ENCODE measurements at places on chromosomes 7 and 10.

DNA sequence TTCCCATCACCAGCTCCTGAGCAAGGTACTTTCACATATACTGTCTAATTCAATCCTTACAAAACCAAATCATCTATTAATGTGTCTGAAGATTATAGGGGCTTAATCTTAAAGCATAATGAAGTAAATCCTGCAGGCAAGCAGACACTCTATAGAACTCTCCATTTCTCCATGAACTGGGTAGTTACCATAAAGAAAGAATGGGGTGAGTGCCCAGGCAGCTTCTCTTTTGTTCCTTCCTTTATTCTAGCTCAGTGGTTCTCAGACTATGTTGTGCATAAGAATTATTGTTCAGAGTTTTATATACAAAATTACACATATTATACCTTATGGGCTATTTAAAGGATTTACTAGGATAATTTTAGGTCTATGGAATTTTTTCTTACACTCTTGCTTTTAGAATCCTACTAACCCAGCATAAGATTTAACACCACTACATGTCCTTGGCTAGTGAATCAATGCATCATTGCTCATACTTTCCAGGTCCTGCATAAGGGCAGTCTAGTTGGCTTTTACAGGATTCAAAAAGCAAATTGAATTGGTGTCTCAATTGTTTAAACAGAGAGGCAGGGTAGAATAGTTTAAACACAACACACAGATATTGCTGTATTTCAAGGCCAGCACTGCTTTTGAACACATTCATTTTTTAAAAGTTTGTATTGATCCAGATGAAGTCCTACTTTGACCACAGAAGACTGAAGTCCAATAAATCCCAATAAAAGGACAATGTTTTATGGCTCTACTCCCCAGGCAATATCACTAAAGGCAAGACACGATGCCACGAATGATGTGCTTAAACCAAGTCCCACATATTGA, 12.9 kb downstream of the SGCE start:
- no peak for DNase-seq

GRCh38 chr7:130401101-130401500, 20.8 kb downstream of the CPA1 start:
- DNase-seq = no peak

GRCh38 chr10:106033065-106033464, 1131.4 kb downstream of the SORCS1 start:
- DNase-seq = no peak

GRCh38 chr10:3100093-3100792, 32.9 kb downstream of the PFKP start:
- no peak for DNase-seq

- DNase-seq = no peak
These were observed 99.3 kb downstream of the LANCL2 start for GRCh38 chr7:55464422-55464821.

DNA sequence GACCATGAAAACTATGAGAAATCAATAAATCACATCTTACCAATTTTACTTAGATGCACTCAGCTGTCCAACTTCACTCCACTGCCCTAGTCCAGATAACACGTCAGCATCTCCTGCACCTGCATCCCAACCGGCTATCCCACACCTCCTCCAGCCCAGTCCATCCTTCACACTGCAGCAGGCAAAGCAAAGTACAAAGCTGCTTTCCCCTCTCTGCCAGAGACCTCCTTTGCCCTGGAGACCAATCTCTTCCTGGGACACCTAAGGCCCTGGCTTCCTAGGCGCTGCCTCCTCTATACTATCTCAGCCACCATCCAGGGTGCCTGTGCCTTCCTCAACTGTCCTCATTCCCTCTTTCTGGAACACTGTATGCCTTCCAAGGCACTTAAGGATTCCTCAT, 90.3 kb upstream of the DDC start:
- DNase-seq = no peak

- DNase-seq = peak; percentile 19
These were observed 8.7 kb upstream of the BHLHA15 start for GRCh38 chr7:98202367-98203195.

DNA sequence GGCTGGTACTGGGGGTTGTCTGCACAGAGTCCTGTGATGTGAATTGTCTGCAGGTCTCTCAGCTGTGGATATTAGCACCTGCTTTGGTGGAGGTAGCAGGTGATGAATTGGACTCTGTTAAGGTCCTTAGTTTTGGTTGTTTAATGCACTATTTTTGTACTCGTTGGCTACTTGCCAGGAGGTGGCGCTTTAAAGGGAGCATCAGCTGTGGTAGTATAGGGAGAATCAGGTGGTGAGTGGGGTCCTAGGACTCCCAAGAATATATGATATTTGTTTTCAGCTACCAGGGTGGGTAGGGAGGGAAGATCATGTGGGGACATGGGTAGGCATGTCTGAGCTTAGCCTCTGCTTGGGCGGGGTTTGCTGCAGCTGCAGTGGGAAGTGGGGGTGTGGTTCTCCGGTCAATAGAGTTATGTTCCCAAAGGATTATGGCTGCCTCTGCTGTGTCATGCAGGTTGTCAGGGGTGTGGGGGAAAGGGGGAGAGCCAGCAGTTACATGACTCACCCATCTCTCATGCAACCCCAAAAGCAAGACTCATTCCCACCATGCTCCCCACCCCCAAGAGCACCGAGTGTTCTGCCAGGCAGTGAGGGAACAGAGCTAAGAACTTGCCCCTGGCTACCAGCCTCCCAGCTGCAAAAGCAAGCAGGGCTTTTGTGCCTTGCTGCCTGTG, 53.7 kb upstream of the ZNF273 start:
- DNase-seq = no peak

DNA sequence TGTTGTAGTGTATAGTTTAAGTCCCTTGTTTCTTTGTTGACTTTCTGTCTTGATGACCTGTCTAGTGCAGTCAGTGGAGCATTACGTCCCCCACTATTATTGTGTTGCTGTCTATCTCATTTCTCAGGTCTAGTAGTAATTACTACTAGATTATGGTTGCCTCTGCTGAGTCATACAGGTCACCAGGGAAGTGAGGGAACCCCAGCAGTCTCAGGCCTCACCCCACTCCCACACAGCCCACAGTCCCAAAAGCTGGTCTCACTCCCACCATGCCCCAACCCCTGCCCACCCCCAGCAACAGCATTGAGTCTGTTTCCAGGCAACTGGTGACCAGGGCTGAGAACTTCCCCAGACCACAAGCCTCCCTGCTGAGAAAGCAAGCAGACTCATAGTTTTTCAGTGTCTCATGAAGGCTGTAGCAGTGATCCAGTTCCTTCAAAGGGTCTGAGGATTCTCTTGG, 88.0 kb downstream of the PLXDC2 start:
- DNase-seq = no peak

DNA sequence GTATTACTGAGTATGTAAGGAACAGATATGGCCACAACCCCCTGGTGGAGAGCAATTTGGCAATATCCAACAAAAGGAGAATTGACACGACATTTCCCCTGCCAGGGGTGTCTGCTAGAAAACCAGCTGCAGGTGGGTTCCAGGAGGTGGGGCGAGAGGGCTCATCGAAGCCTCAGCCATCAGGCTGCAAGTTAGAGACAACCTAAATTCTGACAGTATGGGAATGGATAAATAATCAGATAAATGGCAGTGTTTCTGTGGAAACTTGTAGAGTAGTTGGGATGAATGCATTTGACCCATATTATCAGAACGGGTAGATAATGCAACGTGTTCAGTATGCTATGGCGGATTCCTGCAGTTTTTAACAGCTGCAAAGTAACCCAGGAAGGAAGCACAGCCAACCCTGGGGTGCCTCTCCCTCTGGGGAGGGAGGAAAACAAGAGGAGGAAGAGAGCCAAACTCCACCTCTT, 3.5 kb downstream of the TMEM273 start:
- peak; percentile 64 for DNase-seq

DNA sequence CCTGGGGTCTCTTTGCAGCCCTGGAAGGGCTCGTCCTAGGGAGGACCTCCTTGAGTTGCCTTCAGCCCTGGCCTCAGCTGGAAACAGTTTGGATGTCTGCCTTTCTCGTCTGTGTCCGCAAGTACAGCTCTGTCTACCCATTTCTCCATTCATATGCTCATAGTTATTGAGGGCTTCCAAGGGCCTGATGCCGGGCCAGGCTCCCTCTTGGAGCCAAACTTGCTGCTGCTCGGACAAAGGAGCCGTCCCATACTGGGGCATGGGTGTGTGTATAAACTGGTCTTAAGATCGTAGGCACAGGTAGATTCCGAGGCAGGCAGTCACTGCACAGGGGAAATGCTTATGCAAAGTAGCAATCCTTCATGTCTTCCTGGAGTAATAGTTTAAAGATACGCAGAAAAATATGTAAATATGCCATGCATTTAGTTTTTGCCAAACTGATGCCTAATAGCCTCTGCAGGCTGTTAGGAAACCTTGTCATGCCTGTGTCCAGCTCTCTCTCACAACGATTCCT, 117.0 kb upstream of the BTBD16 start:
- no peak for DNase-seq

- no peak for DNase-seq
These were observed 330.0 kb downstream of the BBS9 start for GRCh38 chr7:33459340-33459751.

GRCh38 chr7:5333121-5334045, 50.6 kb downstream of the SLC29A4 start:
- DNase-seq = no peak

GRCh38 chr10:49053053-49053997, 62.0 kb downstream of the VSTM4 start:
- DNase-seq = peak; percentile 54

DNA sequence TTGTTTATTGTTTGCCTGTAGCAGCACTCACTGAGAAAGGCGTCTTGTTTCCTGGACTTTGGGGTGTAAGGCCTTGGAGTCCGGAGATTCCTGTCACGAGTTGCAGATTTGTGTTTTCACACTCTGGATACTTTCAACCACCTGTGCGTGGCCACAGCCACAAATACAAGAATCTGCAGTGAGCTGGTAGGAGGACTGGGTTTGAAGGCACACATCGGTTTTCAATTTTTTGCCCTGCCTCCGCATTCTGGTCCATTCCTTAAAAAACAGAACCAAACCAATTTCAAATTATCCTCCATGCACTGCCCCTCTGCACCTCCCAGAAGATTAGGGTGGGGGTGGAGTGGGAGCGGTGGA, 619 bp downstream of the EXOC4 start:
- DNase-seq = no peak

DNA sequence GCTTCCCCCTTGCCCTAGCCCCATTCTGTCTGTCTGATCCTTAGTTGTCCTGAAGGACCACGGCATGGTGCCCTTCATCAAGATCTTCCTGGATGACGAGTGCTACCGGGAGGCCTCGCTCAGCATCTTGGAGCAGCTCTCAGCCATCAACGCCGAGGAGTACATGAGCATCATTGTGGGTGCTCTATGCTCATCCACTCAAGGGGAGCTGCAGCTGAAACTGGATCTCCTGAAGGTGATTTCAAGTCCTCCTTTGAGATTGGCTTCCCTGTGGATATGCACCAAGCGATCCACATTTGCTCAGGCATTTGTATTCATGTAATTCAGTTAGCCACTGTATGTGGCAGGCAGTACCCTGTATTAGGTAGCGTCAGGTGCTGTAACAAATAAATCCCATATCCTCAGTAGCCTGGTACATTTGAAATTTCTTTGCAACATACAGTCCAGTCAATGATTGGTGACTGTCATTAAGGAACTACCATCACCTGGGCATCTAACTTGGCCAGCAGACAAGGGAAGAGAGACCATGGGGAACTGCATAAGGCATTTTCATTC, 51.2 kb downstream of the WDFY4 start:
- peak; percentile 13 for DNase-seq

DNA sequence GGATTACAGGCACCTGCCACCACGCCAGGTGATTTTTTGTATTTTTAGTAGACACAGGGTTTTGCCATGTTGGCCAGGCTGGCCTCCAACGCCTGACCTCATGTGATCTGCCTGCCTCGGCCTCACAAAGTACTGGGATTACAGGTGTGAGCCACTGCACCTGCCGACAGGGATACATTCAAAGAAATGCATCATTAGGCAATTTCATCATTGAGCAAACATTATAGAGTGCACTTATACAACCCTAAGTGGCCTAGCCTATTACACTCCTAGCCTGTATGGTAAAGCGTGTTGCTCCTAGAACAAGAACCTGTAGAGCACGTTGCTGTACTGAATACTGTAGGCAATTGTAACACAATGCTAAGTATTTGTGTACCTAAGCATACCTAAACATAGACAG, 350.3 kb downstream of the GALNT17 start:
- no peak for DNase-seq

GRCh38 chr10:64505501-64505900, 984.3 kb downstream of the REEP3 start:
- no peak for DNase-seq

DNA sequence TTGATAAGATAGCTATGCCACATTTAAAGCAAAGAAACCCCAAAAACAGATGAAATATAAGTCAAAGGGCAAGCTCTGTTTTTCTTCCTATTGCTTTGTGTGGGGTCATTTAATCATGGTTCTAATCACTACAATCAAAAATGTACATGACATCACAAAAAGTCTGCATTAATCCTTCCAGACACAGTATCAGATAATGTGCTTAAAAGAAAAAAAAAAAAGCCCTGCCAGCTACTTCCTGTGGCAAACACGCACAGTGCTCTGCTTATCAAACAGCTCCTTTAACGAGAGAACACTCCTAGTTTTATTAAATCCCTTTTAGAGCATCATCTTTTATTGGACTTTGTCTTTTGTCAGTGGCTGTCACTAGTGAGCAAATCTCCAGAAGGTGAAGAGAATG, 1005.8 kb downstream of the GATA3 start:
- DNase-seq = no peak

GRCh38 chr7:2198206-2198605, 34.5 kb downstream of the MAD1L1 start:
- no peak for DNase-seq

DNA sequence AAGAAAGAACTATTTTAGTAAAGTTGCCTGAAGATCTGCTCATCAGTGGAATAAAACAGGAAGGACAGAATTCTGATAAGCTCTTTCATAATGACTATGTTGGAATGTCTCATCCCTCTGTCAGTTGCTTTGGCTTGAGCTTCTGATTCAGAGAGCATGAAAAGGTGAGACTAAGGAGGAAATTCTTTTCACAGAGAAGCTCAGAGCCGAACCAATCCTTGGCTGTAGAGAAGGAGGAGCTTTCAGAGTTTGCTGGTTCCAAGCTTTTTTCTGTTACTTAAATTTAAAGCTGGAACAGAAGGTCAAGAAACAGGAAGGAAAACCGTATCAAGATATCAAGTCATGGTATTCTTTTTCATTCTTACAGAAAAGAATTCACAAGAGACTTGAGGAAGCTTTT, 24.0 kb downstream of the GSTO2 start:
- DNase-seq = no peak

- no peak for DNase-seq
These were observed 1183.2 kb upstream of the CELF2 start for GRCh38 chr10:9834434-9834833.

- DNase-seq = no peak
These were observed 33.9 kb downstream of the MALSU1 start for GRCh38 chr7:23332910-23333612.

- DNase-seq = no peak
These were observed 62.4 kb downstream of the THNSL1 start for GRCh38 chr10:25078658-25079431.

All from stimulated activated effector memory CD8-positive, alpha-beta T cell treated with anti-CD3 and anti-CD28 coated beads, Interleukin-12 subunit alpha, Interleukin-12 subunit beta, amount 100 ng/mL, for 72 hours (primary cell).